ENCODE measurements at places on chromosomes 3 and 15.
A peak's percentile ranks its signal among the peaks of the same experiment; 100 is the strongest.

DNA sequence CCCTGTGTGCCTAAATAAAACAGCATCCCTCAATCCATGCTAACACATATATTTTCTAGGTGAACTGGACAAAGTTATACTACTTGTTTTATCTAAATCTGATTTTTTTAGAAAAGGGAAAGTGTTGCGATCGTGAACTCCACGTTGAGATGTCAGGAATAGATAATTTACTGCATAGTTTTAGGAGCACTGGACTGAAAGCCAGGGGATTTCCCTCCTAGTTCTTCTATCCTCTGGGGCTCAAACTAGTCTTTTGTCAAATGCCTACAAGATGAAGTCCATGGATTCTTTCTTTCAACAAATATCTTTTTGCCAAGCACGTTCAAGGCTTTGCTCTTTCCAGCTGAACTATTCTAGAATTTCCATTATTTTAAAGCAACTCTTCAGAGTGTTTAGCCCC lies 617 bp upstream of the HPS3 start:
- no peak for DNase-seq

- no peak for DNase-seq
These were observed 211.1 kb upstream of the ADAMTS9 start for GRCh38 chr3:64898941-64899340.

- peak; percentile 20 for DNase-seq
These were observed 15.8 kb downstream of the ABHD17C start for GRCh38 chr15:80710635-80711554.

GRCh38 chr15:70057931-70058641 lies 39.6 kb downstream of the TLE3 start:
- no peak for DNase-seq

DNA sequence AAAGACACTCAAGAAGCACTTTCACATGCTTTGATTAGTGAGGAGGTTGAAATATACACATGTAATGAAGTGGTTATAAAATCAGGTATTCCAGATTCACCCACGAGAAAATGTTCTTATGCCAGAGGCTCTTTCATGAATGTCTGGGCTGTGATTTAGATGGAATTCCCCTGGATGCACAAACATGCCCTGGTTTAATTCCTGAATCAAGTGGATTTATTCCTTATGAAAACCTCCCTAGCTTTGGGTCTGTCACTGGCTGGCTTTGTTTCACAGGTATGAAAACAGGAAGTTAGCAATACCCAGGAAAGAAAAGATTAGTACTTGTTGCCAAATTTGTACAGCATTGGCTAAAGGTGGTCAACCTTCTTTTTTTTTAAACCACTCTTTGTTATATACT lies 1123.0 kb downstream of the ROBO1 start:
- no peak for DNase-seq

DNA sequence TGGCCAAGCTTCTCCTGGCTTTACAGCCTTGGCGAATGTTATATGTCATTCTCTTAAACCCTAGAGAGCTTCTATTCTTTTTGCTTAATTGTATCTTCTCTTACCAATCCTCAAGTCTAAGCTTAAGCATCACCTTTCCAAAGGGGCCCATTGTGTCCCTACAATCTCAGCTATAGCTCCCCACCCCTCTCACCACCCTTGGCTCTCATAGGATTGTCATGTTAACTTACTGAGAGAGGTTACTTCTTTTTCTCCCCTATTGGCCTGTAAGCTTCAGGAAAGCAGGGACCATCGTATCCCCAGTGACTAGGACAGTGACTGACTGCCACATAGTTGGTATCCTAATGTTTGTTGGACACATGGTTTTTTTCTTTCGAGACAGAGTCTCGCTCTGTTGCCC lies 43.3 kb upstream of the LMOD3 start:
- DNase-seq = no peak

GRCh38 chr3:72844436-72844993 lies 3.7 kb downstream of the SHQ1 start:
- no peak for DNase-seq

DNA sequence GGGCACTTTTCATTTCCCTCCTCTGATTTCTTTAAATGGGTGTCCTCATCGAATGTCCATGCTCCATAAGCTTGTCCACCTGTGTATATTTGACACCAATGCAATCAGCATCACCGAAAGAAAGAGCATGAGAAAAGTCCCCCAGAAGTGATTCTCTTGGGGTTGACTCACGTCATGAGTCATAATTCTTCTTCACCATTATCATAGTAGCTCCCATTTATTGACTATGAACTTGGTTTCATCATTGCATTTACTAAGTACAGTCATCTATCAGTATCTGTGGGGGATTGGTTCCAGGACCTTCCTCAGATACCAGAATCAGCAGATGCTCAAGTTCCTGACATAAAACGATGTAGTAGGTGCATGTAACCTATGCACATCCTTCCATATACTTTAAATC lies 372.5 kb upstream of the CFAP20DC start:
- DNase-seq = no peak

DNA sequence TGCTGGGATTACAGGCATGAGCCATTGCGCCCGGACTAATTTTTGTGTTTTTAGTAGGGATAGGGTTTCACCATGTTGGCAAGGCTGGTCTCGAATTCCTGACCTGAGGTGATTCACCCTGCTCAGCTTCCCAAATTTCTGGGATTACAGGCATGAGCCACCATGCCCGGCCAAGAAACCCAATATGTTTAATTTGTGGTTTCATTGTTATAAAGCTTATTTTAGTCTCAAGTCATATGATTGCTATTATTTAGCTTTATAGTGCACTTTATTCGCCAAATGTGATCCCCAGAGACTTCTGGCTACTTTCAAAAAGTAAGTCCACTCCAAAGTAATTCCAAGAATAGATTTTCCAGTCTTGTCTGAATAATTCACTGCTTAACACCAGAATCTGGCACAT lies 19.3 kb upstream of the SLC4A7 start:
- DNase-seq = no peak

DNA sequence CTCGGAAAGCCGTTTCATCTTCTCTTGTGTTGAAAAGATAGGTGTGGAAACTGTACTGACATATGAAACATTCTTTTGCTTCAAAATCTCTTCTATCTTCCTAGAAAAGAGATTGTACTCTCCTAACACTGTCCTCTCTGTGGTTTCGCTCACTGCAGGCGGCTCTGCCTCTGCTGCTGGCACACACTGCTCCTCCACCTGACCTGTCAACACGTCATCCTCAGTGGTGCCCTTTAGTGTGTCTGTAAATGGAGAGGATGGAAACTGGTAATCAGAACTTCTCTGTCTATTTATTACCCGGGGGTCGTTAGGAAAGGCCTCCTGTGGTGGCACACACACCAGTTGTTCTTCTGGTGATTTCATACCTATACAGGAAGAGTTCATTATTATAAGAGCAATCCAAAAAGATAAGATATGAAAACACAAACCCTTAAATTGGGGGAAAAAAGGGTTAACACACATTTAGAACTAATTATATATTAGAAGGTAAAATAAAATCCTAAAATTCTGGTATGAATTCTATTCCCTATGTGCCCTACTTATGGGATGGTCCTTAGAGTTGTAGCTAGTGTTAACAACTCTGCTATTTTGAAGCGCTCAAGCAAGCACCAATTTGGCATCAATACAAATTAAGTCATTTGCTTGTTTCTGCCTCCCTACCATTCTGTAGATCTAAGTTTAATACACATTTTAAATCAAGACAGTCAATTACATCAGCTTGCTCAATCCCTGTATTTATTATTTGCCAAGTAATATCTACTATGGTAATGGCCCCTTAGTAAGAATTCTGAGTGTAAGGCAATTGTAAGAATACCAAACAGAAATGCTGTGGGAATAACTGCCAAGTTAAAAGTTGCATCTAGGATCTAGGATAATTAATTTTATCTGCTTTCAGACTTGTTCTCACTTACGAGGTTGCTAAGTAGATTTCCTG lies 49.2 kb downstream of the TASOR start:
- DNase-seq = no peak

DNA sequence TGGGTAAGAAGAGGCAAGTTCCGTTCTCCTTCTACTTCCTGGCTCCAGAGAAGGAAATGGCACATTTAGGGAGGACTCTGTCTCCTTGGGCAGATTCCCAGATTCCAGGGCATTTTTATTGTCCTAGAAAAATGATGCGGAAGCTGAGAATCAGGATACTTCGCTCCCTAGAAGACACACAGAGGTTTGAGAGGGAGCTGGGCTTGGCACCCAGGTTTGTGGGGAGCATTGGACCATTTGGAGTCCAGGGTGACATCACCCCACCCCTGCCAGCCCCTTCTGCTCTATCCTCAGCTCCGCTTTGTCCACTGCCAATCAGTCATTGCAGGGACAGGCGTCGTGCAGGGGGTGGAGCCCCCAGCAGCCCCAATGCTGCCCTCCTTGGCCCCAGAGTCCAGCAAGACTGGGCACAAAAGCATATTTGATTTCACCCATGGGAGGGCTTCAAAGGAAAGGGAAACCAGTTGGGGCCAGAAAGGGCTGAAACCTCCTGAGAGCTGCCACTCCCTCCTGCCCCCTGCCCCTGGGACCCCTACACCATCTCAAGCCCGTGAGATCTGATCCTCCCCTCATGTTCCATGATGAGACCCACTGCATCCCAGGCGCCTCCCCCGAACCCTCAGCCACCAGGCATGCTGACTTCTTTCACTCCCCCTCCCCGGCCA lies 129.8 kb upstream of the MEF2A start:
- no peak for DNase-seq

GRCh38 chr15:49721621-49722020 lies 100.8 kb downstream of the DTWD1 start:
- DNase-seq = peak; percentile 46

GRCh38 chr3:43870120-43870519 lies 179.4 kb downstream of the ABHD5 start:
- no peak for DNase-seq

DNA sequence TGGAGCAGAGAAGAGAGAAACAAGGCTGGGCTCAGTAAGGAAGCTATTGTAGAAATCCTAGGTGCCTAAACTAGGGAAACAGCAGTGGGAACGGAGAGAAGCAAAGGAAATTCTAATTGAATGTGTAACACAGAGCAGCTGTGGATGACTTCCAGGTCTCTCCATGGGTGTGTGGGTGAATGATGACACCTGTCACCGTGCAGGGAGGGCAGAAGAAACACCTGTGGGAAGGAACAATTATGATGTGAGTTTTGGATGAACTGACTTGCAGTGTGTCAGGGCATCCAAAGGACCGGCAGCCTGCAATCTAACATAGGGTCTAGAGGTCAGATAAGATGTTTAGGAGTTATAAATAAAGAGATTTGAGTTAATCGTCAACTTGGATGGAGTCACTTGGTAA lies 144.2 kb downstream of the RYR3 start:
- DNase-seq = no peak

DNA sequence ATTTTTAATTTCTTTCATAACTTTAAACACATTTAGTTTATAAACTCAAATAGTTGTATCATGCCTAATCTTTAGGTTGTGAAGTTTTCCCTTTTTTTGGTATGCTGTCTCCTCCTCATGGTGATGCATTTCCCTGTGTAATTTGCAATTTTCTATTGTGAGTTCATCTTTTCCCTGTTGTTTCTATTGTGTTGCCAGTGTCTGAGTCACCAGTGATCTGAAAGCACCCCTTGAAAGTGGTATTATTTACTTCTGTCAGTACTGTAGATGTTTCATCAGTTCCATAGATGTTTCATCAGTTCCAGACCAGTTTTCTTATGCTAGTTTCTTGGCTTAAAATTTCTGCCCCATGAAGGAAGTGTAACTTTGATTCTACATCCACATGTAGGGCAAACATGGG lies 80.6 kb downstream of the OXSM start:
- no peak for DNase-seq

All from hematopoietic multipotent progenitor cell treated with erythropoietin and hydrocortisone succinate and interleukin-3 and kit ligand, for 4 days (in vitro differentiated cells).